GM13976 (cell line): ENCODE measurements at places on chromosomes 1 and 21.
A peak's percentile ranks its signal among the peaks of the same experiment; 100 is the strongest.

- DNase-seq = no peak
Observed at GRCh38 chr1:55320891-55321290, 105.7 kb upstream of the USP24 start.

GRCh38 chr1:42350086-42350485 lies 15.1 kb upstream of the FOXJ3 start:
- no peak for DNase-seq

GRCh38 chr1:244350027-244350426 lies 101.7 kb downstream of the ADSS2 start:
- peak; percentile 57 for DNase-seq

- DNase-seq = no peak
Observed at GRCh38 chr1:87899017-87899416, 570.3 kb downstream of the LMO4 start.

DNA sequence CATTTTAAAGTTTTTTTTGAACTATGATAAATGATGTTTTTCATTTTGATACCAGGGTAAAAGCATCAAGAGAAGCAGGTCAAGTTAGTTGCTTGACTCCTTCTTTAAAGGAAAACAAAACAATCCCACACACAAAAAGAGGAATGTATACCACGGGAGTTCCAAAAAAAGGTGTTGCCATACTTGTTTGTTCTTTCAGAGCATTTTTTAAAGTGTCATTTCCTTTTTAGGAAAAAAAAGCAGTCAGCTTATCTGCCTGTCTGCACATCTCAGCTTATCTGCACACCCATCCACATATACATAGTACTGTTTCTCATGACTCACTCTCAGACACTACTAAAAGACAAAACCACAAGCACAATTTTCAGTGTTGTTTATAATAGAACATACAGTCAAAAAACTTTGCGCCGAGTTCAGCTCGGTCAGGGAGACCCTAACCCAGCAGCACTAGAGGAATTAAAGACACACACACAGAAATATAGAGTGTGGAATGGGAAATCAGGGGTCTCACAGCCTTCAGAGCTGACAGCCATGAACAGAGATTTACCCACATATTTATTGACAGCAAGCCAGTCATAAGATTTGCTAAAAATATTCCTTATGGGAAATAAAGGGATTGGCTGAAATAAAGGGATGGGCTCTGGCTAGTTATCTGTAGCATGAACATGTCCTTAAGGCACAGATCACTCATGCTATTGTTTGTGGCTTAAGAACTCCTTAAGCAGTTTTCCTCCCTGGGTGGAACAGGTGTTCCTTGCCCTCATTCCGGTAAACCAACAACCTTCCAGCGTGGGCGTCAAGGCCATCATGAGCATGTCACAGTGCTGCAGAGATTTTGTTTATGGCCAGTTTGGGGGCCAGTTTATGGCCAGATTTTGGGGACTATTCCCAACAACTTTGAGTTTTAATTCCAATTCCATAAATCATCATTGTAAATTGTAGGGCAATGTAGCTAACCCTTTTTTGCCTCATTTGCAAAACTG lies 11.4 kb upstream of the MNDA start:
- no peak for DNase-seq

GRCh38 chr21:21715266-21715969 lies 717.2 kb downstream of the NCAM2 start:
- DNase-seq = no peak

DNA sequence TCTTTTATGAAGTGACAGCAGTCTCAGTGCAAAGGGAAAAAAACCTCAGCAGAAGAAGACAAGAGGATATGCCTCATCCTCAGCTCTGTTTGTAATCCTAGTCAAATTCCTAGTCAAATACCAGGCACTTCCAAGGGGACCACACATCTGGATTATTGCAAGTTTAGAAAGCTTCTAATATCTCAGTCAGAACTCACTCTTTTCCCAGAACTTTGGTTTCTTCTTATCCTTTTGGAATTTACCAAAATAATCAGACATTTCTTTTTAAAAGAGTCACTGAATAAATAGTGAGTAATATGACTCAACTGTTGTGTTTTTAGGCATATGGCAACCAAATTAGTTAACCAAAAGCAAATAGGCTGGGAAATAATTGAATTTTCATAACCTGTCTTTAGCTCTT lies 47.8 kb downstream of the PRRX1 start:
- no peak for DNase-seq

GRCh38 chr1:42392255-42392654 lies 11.7 kb downstream of the RIMKLA start:
- DNase-seq = no peak

GRCh38 chr1:50720457-50721053 lies 239.5 kb downstream of the FAF1 start:
- DNase-seq = no peak

DNA sequence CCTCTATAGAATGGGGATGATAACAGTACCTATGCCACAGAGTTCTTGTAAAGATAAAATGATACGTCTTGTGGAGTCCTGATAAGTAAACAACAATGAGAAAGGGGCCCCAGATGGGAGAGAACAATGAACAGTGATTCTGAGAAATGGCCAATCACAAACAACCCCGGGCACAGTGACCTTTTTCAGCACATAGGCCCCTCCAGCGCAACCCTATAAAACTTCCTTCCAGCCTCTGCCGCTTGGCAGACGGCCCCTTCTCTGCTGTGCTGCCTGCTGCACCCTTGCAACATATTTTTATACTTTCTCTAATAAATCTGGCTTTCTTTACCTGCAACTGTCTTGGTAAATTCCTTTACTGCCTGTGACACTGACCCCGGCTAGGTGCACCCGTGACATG lies 8.9 kb downstream of the RCAN1 start:
- DNase-seq = no peak

DNA sequence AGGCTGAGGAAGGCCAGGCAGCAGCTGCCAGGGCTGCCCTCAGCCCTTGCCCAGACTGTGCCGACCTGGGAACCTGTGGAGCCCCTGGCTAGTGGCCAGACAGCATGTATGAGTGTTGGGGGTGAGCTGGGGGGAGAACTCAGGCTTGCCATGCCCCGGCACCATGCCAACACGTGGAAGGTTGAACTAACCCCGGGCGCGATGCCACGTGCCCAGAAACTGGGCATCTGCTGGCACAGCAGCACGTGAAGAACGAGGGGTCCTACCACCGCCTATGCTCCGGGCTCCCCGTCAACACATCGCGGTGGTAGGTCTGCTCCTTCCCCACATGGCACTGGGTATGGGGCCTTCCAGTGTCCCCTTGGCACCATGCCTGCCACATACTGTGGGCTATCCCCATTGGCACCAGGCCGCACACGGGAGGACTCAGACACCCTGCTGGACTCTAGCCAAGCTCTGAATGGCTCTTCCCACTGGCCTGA lies 68.7 kb downstream of the CASZ1 start:
- DNase-seq = no peak

GRCh38 chr1:69673321-69673720 lies 105.6 kb downstream of the LRRC7 start:
- no peak for DNase-seq

DNA sequence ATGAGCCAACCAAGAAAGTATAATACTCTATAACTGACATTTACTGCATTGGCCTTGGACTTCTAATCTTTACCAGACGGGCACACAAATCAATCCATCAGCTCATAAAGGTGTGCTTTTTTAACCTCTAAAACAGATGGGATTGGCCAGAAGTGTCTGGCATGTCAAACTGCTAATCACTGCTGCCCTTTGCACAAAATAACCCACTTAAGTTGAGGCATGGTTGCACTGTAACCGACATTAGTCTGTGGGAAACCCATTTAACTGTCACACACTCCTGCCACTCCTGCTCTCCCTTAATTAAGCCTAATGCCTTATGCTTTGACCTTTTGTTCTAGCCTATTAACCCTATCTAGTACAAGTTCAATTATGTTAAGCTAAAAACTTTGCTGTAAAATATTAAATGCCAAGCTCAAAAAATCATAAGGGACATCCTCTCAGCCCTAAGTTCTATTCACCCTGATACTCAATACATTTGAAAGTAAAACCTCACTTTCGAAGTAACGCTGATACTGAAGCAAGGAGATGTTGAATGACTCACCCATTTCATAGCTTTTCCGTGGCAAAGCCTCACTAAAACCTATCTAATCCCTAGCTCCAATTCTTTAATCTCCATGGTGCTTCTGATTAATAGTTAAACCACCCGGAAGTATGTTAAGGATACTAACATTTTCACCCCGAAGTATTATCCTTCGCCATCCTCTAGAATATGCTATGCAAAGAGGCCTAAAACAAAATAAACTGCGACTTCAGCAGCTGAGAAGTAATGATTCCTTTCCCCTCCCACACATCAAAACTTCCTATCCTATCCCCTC lies 12.9 kb downstream of the NRIP1 start:
- DNase-seq = peak; percentile 47

DNA sequence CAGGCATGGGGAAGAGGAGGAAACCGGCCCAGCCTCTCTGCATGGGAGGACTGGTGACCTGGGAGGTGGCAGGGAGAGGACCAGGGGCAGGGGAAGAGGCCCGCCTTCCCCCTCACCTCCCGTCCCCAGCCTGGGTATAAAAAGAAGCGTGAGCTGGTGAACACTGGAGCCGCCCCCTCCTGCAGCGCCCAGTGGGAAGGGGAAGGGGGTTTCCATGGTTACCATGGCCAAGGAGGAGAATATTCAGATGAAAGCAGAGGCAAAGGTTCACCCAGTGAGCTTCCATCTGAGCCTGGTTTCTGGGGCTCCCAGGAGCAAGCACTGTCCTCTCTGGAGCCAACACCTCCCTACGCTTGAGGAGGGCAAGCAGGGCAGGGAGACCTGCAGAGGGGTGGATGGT lies 54.9 kb downstream of the ACOT7 start:
- DNase-seq = no peak

- DNase-seq = no peak
Observed at GRCh38 chr1:203311368-203312301, 6.3 kb downstream of the BTG2 start.

- no peak for DNase-seq
Observed at GRCh38 chr1:86811142-86811924, 102.6 kb downstream of the SELENOF start.

- DNase-seq = peak; percentile 99
Observed at GRCh38 chr1:53238197-53239155, at the start of gene MAGOH. TSS of gene MAGOH (minus strand) at chr1:53238518. CDS start at chr1:53238448, 70 bp downstream.

- DNase-seq = no peak
Observed at GRCh38 chr21:44716984-44717383, 5.6 kb upstream of the TSPEAR start.

DNA sequence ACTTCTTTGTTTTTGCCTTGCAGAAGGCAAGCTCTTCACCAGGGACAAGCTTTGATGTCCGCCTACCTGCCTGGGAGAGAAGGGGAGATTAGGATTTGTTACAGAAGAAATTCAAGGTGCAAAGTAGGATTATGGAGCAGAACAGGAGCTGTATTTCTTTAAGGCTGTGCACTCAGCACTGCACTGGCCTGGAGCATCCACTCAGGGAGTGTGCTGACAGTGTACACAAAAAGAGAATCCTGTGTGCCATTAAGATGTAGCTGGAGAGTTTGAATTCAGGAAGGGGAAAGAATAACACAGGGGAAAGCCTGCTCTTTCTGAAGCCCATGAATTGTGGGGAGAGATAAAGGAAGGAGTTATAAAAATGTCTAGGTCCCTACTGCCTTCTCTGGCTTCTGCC lies 137.7 kb upstream of the ETS2 start:
- no peak for DNase-seq

GRCh38 chr1:91876040-91876470 lies 9.9 kb downstream of the TGFBR3 start:
- peak; percentile 74 for DNase-seq

- DNase-seq = no peak
Observed at GRCh38 chr1:63969441-63969901, 195.7 kb downstream of the ROR1 start.

DNA sequence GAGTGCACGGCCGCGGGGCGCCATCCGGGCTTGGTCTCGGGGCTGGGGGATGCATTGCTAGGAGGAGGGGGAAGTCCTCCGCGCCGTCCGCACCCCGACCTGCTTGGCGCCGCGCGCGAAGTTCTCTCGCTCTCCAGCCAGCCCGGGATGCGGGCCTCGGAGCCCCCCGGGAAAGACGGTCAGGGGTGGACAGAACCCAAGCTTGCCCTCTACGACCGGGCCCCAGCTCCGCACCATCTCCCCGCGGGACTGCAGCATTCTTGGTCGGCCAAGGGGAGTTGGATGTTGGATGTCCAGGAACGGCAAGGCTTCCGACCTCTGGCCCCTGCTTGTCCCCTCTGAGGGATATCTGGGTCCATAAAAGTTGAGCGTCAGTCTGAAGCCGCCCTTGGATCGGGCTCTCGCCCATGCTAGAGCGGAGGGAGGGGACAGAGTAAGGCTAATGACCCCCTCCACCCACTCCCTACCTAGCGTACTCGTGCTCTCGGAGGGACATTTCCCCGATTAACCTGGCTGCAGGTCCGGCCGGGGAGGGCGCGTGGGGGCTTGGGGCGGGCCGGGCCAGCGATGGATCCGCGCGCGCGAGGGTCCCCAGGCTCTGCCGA lies 522 bp downstream of the DISP3 start:
- DNase-seq = no peak

DNA sequence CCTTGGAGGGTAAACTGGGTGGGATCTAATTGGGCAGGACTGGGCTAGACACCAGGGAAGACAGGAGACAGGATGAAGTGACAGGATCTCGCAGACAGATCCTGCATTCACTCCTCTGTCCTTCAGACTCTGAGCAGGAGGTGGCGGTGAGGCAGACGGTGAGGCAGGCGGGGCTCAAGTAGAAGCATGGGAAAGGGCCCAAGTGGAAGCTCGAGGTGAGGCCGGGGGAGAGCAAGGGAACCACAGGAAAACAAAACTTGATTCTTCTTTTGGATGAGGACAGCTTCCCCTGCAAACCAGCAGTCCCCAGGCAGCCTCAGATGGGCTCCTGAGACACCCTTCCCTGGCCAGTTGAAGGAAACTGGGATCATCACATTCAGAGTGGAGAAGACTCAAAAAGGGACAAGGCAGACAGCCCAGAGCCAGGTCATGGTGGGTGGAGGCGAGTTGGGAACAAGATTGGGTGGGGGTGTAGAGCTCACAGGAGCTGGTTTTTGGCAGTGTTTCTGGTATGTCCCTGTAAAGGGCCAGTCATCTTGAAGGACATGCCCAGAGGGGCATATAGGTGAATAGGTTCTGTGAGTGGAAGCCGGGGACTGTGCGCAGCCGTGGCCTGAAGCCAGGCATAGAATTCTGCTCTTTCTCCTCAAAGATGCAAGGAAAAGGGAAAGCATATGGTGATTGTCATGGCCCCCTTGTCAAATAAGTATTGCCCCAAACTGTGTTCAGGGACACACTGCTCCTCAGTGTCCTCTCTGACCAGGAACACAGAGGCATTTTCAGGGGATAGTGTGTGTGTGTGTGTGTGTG lies 18.0 kb downstream of the INKA2 start:
- DNase-seq = no peak

GRCh38 chr1:159993911-159994310 lies 37.9 kb downstream of the PIGM start:
- no peak for DNase-seq

- DNase-seq = no peak
Observed at GRCh38 chr1:48923116-48923515, 146.4 kb upstream of the BEND5 start.
